ENCODE measurements at places on chromosomes 11 and 22.

DNA sequence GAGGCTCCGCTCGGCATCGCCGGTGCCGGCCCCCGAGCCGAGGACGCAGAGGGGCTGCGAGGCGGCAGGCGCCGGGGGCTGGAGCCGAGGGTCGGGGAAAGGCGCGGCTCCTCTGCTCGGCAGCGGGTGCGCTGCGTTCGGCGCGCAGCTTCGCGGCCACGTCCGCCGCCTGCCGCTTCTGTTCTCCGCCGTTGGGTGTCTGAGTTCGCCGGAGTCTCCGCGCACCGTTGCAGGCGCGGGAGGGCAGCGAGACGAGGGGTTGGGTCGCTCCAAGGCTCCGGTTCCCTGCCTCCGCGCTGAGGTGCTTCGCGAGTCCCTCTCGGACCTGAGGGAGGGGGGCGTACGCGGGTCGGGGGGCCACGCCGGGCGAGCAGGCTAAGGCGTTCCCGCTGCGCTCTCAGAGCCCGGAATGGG, 347 bp downstream of the MN1 start:
- no peak for DNase-seq

DNA sequence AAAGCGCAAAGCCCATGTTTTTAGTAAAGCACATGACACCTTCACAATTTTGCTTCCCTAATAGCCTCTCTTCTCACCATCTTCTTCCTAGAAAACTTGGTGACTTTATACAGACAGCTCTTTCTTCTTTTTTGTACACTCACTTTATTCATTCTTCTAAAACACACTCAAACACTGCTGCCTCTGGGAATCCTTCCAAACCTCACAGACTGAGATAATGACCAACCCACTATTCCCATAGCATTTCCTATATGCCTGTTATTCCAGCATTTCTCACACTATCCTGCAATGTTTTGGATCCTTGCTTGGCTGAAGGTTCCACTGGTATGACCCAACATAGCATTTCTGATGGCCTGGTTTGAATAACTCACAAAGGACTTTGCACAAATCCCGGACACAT, 442.1 kb upstream of the CCDC90B start:
- no peak for DNase-seq

GRCh38 chr11:47415949-47416472, 7.6 kb downstream of the SLC39A13 start:
- DNase-seq: peak; percentile 91

- DNase-seq: peak; percentile 14
These were observed 50.5 kb downstream of the SWAP70 start for GRCh38 chr11:9714272-9714940.

GRCh38 chr11:121095561-121095960, 5.5 kb upstream of the TECTA start:
- no peak for DNase-seq

DNA sequence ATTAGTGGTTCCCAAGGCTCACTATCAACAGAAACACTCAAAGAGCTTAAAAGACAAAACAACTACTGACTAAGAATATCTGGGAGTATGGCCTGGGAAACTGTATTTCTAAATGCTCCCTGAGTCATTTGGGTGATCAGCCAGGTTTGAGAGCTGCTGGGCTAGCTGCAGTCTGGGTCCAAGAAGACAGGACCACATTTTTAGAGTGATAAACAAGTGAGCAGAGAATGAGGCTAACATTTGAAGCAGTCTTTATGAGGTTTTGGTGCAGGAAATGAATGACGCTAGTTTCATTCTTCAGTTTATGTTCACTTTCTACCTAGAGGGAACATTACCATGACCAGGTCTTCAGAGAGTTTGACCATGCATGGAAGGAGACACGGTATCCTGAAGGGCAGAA, 97.7 kb downstream of the TEAD1 start:
- no peak for DNase-seq

GRCh38 chr11:27331981-27332380, 31.0 kb downstream of the CCDC34 start:
- no peak for DNase-seq

GRCh38 chr11:64251753-64252002, 348 bp downstream of the PLCB3 start:
- no peak for DNase-seq

DNA sequence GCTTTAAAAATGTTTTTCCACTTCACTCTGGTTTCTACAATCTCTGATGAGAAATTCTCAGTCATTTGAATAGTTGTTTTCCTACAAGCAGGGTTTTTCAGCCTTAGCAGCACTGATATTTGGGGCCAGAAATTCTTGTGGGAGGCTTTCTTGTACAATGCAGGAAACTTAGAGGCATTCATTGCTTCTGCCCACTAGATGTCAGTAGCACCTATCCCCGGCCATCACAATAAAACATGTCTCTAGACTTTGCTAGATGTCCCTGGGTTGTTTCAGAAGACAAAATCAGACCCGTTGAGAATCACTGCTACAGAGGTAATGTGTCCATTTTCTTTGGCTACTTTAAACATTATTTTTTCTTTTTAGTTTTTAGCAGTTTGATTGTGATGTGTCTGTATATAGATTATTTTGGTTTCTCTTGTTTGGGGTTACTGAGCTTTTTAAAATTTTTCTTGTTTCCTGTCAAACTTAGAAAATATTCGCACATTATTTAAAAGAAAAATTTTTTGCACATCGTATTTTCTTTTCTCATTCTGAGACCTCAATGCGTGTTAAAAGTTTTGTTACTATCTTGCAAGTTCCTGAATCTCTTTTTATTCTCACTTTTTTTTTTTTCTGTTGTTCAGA, 60.8 kb upstream of the CCDC179 start:
- peak; percentile 44 for DNase-seq

DNA sequence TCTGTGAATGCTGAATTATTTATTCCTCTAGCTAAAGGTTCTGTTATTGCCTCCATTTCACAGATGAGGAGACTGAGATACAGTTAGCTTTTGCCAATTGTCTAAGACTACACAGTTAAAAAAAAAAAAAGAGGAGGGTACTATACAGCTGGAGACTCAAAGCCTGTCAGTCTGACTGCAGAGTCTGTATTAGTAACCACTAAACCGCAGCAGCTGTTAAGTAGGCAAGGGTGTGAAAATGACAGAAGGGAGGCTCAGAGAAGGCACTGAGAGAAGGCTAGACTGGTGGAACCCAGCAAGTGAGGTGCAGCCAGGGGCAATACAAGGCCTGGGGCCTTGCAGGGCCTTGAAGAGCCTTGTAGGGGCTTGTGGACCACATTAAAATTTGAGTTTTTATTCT, 181.2 kb downstream of the CSNK2A3 start:
- DNase-seq: no peak

DNA sequence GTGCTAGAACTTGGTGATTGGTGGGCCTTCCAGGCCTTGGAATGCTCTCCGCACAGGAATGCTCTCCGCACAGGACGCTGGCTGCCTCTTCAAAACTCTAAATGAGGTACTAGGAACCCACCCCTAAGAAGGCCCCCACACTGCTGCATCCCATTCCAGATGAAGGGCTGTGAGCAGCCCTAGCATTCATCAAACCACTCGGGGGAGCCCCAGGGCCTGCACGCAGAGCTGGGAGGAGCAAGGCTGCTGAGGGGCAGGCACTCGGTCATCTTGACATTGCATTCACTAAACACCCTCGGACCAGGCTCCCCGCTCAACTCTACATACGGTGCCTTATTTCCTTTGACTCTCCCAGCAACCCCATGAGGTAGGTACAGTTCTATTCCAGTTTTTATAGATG, 49.2 kb upstream of the EMID1 start:
- DNase-seq: no peak

GRCh38 chr11:121590772-121591404, 138.1 kb upstream of the SORL1-AS1 start:
- no peak for DNase-seq

DNA sequence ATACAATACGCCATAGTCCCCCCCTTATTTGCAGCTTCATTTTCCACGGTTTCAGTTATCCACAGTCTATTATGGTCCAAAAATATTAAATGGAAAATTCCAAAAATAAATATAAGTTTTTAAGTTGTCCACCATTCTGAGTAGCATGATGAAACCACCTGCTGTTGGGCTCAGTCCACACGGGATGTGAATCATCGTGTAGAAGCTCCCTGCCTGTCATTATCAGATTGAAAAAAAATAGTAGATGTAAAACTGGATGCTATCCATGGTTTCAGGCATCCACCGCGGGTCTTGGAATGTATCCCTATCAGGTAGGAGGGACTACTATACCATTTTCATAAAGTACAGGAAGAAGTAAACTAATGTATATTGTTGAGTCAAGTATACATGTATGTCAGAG, 127.4 kb downstream of the TTC17 start:
- no peak for DNase-seq

DNA sequence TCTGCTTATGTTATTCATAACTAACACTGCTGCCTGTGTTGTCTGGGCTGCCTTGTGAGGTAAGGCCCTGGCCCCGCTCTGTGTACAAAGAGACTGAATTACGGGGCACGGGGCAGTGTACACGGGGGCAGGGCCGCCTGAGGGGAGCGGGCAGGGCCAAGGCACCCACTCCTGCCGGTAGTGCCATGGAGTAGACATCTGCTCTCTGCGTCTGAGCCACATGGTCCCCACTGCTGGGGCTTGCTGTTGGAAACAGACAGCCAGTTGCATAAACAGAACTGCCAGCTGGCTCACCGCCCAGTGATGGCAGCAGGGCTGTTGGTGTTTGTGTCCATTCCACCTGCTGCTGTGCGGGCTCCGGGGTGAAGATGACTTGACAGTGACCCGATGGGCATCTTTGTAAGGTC, 19.8 kb downstream of the FAM118A start:
- no peak for DNase-seq

- no peak for DNase-seq
These were observed 830.0 kb downstream of the NTM start for GRCh38 chr11:132200353-132200936.

DNA sequence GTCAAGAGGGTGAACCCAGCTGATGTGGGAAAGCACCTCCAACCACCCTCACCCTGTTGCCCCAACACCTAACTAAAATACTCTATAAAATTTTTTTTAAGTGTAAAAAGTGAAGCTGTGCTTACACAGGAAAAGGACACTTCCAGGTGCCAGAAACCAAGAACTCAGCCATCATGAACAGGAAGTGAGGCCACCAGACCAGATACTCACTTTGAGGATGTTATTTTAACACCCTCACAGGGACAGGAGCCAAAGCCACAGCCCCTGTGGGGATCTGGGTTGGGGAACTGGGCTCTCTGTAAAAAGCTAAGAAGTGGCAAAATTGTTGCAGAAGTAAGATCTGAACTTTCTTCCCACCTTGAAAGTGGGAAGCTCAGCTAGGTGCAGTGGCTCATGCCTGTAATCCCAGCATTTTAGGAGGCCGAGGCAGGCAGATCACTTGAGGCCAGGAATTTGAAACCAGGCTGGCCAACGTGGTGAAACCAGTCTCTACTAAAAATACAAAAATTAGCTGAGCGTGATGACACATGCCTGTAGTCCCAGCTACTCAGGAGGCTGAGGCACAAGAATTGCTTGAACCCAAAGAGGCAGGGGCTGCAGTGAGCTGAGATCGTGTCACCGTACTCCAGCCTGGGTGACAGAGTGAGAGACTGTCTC, 3.8 kb downstream of the RSPH14 start:
- DNase-seq: no peak

GRCh38 chr11:117385906-117386305, 58.3 kb downstream of the CEP164 start:
- DNase-seq: no peak

DNA sequence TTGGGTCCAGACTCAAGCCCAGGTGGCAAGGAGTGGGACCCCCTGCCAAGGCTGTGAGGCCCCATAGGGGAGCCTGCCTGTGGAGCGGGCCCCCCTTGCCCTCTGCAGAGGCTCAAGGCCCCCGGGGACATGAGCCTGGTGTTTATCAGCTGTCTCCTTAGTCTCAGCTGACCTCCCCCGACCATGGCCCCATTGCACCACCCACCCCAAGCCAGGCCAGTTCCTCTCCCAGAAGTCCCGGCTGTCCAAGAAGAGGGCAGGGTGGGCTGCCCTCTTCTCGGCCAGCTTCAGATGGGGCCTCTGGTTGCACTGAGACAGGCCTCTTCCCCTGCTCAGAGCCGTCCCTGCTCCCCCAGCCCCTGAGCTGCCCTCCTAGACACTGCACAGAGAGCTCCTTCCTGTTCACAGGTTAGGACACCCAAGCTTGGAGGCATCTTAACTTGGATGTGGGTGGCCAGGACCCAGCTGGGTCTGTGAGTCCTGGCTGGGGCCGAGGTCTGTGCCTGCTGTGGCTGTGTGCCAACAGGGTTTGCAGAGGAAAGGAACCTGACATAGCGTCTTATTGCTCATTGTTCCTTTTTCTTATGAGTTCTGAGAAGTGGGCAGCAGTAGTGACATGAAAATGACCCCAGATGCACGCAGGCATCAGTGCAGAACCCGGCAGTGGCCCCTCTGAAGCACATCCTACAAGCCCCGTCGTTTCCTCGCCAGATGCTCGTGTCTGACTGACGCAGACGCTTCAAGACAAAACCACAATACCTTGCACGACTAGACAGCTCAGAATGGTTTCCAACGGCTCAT, 5.4 kb downstream of the TRABD start:
- DNase-seq: no peak

GRCh38 chr11:112762707-112763090, 198.5 kb upstream of the NCAM1 start:
- no peak for DNase-seq

- peak; percentile 31 for DNase-seq
These were observed at the start of gene RNF214 for GRCh38 chr11:117232092-117232878. Gene RNF214, plus strand, starts transcription at chr11:117232671. Its CDS starts 1,602 bp downstream, at chr11:117234273.

DNA sequence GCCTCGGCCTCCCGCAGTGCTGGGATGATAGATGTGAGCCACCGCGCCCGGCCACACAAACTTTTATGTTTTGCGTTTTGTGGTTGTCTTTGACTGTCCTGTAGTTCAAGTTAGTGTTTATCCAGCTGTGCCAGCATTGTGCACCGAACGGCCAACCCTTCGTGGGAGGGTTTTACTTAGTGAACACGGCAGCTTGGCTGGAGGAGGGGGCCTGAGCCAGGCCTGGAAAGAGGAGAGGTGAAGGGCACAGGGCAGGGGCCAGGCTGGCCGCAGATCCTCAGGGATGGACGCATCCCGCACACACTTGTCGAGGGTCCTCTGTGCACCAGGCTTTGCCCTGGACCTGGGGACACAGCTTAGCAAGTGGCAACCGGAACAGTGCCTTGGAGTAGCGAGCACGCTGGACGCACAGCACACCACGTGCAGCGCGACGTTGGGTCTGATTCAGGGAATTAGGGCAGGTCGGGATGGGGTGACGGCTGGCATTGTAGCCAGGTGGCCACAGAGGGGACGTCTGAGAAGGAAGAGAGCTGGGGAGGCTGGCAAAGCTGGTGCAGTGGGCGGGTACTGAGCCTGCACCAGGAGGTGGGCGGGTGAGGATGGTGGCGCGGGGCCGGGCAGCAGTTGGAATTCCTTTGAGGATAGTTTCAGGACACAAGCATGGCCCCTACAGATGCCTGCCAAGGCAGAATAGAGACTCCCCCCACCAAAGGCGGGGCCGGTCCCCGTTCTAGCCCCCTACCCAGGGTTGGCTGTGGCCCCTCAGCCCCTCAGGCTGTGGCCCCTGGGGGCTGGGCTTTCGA, 13.4 kb downstream of the EPS8L2 start:
- no peak for DNase-seq

- DNase-seq: peak; percentile 91
These were observed 6.7 kb downstream of the IL18 start for GRCh38 chr11:112156956-112157766.

- no peak for DNase-seq
These were observed 149.1 kb downstream of the MAML2 start for GRCh38 chr11:96193745-96194443.

Measured in fibroblast of the conjunctiva (primary cell).